ENCODE measurements at places on chromosomes 16 and 17.

DNA sequence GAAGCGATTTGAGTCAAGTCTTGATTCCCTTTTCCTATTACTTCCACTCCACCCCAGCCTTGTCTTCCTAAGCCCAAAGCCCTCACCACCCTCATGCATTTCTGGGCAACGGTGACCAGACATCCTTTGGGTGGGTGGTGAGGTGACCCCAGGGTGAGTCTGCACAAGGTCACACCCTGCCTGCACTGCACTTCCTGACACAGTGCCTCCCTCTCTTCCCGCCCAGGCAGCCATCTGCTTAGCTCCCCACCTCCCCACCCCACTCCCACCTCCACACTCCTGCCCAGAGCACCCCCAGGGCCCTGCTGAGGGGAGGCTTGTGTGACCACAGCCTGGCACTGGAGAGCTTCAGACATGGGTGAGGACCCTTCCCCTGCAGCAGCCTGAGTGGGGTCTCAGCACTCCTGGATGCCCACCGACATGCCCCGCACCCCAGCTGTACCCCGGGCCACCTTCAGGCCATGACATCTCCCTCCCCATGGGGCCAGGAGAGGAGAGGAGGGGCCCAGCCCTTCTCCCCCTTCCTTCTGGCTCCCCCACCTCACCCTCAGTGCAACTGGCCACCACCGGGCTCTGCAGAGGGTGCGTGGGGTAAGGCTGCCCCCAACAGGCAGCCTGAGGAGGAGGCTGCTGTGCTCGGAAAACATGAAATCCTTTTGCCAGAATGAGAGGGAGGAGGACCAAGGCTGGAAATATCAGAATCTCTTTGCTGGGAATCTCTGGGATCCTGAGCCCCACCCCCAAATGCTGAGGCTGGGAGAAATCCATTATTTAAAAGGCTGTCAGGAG lies 68.6 kb downstream of the CCT6B start:
- DNase-seq: no peak
- H3K27ac ChIP-seq: no peak overlapping the region
- no peak overlapping the region for H3K4me3 ChIP-seq
- H3K27me3 ChIP-seq: peaks cover 15% of the 10 kb centered on the region
- H3K4me1 ChIP-seq: no peaks in the 10 kb centered on the region

GRCh38 chr16:89972244-89973234 lies 24.0 kb downstream of the DEF8 start:
- DNase-seq: peak; percentile 92
- peaks cover 14% of the 10 kb centered on the region for H3K36me3 ChIP-seq
- peaks cover 29% of the 10 kb centered on the region for H3K4me1 ChIP-seq
- peak overlapping the region; percentile 99 for H3K4me3 ChIP-seq

GRCh38 chr17:50613007-50613992 lies 21.4 kb upstream of the ABCC3 start:
- H3K36me3 ChIP-seq: no peaks in the 10 kb centered on the region
- H3K4me1 ChIP-seq: peaks cover 6% of the 10 kb centered on the region
- H3K4me3 ChIP-seq: no peak overlapping the region
- peaks cover 6% of the 10 kb centered on the region for H3K27me3 ChIP-seq

DNA sequence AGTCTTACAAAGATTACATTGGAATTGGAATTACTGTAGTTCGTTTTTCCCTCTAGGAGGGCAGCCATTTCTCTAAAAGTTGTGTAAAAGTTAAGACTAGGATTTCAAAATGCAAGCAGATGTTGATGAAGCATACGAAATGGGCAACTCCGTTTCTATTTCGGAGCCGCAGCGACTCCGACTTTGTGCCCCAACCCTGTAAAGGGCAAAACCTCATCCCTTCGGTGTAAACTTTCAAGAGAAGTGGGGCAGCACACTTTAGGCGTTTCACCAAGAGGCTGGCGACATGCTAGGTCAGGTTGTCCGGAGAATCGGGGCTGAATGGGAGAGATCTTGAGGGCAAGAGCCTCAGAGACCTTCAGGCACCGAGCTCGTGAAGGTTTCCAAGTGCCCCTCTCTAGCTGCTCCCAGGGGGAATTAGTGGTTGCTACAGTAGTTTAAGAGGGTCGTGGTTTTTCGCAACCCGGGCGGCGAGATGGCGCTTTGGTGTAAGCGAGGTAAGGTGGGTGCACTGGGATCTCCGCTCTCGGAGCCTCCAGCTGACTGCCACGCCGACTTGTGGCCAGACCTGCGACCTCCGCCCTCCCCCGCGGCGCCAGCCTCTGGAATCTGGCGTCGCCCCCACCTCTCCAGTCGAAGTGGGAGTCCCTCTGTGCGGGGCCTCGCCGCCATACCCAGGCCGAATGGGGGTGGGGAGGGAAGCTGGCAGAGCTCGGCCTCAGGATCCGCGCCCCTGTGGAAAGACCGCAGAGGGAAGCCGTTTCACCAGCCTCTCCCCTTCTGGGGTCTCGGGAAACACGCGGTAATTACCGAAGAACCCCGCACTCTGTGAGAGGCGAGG lies 1.0 kb upstream of the HEXIM2 start:
- H3K4me3 ChIP-seq: peak overlapping the region; percentile 98
- peak overlapping the region; percentile 98 for H3K27ac ChIP-seq
- peaks cover 35% of the 10 kb centered on the region for H3K4me1 ChIP-seq
- H3K36me3 ChIP-seq: peaks cover 15% of the 10 kb centered on the region
- DNase-seq: peak; percentile 54

DNA sequence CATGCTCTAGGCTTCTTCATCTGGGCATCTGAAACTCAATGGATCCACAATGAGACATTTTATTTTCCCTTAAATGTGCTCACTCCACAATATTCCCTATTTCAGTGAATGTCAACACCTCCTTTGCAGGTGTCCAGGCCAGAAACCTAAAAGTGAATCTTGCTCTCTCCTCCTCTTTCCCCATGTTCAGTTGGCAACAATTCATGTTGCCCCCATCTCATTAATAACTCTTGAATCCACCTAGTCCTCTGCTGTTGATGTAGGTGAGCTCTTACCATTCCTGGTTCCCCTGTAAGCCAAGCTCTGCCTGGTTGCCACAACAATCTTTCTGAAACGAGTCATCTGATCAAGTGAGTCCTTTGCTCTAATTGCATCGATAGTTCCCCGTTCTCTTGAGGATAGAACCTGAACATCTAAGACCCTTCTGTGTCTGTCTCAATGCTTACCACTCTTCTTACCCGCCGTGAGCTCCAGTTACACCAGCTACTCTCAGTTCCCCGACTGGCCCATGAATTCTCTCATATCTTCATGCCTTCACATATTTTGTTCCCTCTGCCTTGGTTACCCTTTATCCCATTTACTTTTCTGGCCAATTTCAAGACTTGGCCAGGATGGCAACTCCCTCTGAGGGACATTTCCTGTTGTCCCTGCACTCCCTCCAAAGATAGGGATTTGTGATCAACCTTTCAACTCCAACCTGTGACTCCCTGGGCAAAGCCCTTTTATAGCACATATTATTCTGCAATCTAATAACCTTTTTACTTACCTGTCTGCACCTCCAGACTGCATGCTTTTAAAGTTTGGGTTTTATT lies 35.9 kb downstream of the HLF start:
- no peak for DNase-seq
- H3K27ac ChIP-seq: no peak overlapping the region
- no peak overlapping the region for H3K4me3 ChIP-seq
- no peaks in the 10 kb centered on the region for H3K36me3 ChIP-seq
- H3K27me3 ChIP-seq: peaks cover 6% of the 10 kb centered on the region

DNA sequence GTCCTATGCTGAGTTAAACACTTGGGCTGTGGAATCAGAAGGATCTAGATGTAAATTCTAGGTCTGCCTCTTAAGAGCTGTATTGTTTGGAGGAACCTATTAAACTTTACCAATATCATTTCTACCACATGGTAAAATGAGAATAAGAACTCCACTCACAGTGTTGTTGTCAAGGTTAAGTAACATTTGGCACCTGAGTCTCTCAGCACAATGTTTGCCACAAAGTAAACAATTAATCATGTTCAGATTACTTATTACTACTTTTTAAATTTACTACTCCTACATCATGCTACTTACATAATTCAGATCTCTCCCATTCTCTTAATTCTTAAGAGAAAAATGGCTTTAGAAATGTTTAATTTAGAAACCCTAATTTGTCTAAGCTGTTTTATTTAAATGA lies 305.9 kb downstream of the CA10 start:
- no peaks in the 10 kb centered on the region for H3K36me3 ChIP-seq
- H3K27me3 ChIP-seq: peaks cover 8% of the 10 kb centered on the region
- DNase-seq: no peak
- H3K4me1 ChIP-seq: no peaks in the 10 kb centered on the region
- no peak overlapping the region for H3K27ac ChIP-seq

DNA sequence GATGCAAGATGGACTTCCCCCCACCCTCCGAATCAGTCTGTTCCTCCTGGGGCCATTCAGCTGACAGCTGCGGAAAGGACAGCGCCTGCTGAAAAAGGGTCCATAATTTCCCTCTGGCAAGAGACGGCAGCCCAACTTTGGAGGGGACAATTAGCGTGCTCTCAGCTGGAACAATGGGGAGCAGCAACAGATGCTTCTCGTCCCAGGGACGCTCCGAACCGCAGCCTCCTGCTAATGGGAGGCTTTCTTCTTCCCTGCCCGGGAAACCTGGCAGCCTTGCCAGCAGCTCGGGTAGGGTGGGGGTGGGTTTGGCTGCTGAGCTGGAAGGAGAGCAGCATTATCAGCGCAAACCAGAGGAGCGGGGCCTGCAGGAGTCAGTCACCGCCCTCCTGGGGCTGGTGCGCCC lies 500.0 kb upstream of the SALL1 start:
- H3K27ac ChIP-seq: no peak overlapping the region
- no peaks in the 10 kb centered on the region for H3K36me3 ChIP-seq
- H3K4me3 ChIP-seq: no peak overlapping the region
- H3K27me3 ChIP-seq: no peaks in the 10 kb centered on the region
- DNase-seq: no peak
- H3K4me1 ChIP-seq: no peaks in the 10 kb centered on the region

DNA sequence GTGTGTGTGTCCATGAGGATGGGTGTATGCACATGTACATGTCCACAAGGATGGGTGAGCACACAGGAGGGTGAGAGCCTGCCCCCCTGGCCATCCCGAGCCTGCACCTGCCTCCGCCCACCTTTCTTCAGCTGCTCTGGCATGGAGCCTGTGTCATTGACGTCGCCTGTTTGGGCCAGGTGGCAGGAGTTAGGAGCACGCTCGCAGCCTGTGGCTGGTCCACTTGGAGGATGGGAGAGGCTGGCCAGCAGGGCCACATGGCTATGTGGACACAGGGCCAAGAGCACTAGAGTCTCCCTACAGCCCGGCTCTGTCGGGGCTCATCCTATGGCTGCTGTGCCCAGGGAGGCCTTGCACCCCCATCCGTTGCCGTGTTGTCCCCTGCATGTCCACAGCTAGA lies 21.4 kb downstream of the BAHCC1 start:
- peaks cover 7% of the 10 kb centered on the region for H3K27me3 ChIP-seq
- H3K4me1 ChIP-seq: peaks cover 5% of the 10 kb centered on the region
- no peak overlapping the region for H3K4me3 ChIP-seq
- H3K27ac ChIP-seq: no peak overlapping the region
- no peak for DNase-seq

GRCh38 chr17:58710948-58711552 lies 18.6 kb downstream of the RAD51C start:
- no peak overlapping the region for H3K27ac ChIP-seq
- no peak for DNase-seq
- H3K27me3 ChIP-seq: no peaks in the 10 kb centered on the region
- no peak overlapping the region for H3K4me3 ChIP-seq
- H3K4me1 ChIP-seq: peaks cover 18% of the 10 kb centered on the region

- no peak overlapping the region for H3K27ac ChIP-seq
- H3K4me3 ChIP-seq: no peak overlapping the region
- peaks cover 5% of the 10 kb centered on the region for H3K27me3 ChIP-seq
- H3K36me3 ChIP-seq: no peaks in the 10 kb centered on the region
These were observed 32.2 kb downstream of the BAHCC1 start for GRCh38 chr17:81427173-81428120.

- peaks cover 3% of the 10 kb centered on the region for H3K27me3 ChIP-seq
- H3K4me1 ChIP-seq: peaks cover 20% of the 10 kb centered on the region
- H3K36me3 ChIP-seq: no peaks in the 10 kb centered on the region
- no peak overlapping the region for H3K27ac ChIP-seq
- DNase-seq: no peak
- H3K4me3 ChIP-seq: no peak overlapping the region
These were observed 9.5 kb downstream of the ABCA9 start for GRCh38 chr17:69050999-69051775.

- no peaks in the 10 kb centered on the region for H3K36me3 ChIP-seq
- peaks cover 11% of the 10 kb centered on the region for H3K27me3 ChIP-seq
- no peak for DNase-seq
These were observed 135.5 kb downstream of the IRF8 start for GRCh38 chr16:86034421-86034919.

DNA sequence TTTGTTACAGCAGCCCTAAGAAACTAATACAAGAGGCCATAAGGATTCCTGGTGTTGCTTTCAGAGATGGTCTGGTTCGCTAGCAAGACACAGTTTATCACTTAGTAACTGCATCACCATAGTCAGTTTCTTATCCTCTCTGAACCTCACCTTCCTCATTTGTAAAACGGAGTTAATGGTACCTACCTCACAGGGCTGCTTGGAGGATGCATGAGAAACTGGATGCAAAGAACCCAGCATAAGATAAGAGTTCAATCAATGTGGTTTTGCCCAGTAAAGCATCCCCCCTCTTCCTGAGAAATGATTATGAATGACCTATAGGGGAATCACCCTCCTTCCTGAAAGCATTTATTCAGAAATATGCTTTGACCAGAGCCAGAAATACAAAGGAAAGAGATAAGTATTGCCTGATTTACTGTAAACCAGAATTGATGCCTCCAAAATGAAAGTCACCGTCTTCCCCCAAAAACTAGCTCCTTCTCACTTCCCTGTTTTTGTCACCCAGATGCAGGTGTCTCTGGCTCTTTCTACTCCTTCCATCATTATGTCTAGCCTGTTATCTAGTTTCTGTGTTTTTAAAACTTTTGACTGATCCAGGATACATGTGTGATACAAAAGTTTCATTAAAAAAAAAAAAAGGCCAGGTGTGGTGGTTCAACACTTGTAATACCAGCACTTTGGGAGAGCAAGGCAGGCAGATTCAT lies 2.8 kb upstream of the TEFM start:
- no peak overlapping the region for H3K27ac ChIP-seq
- DNase-seq: no peak
- H3K36me3 ChIP-seq: peaks cover 5% of the 10 kb centered on the region
- peak overlapping the region; percentile 57 for H3K4me3 ChIP-seq

- peaks cover 46% of the 10 kb centered on the region for H3K36me3 ChIP-seq
- no peak for DNase-seq
- no peak overlapping the region for H3K27ac ChIP-seq
- H3K4me1 ChIP-seq: peaks cover 3% of the 10 kb centered on the region
- H3K4me3 ChIP-seq: no peak overlapping the region
These were observed 10.0 kb upstream of the PHLPP2 start for GRCh38 chr16:71734511-71734910.

DNA sequence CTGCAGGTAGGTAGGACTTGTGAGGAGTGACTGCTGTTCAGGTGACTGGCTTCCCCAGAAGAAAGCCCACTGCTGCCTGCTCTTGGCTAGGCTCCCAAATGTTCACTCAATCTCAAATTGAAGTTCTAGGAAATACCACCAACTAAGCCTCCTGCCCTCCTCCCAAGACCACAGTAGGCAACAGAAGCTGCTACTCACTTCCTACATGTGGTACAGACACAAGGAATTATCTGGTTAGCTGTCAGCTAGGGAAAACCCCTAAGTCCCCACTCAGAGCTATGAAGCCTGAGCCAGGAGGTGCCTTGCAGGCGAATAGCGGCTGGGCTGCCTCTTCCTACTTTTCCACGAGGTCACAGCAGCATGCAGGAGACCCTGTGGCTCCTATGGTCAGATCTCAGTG lies 4.9 kb downstream of the FBXO39 start:
- peaks cover 33% of the 10 kb centered on the region for H3K36me3 ChIP-seq
- no peak overlapping the region for H3K4me3 ChIP-seq
- no peak for DNase-seq
- H3K27me3 ChIP-seq: peaks cover 3% of the 10 kb centered on the region

Data from activated T-helper 1 cell treated with anti-CD3 and anti-CD28 coated beads, Interleukin-12 subunit alpha, Interleukin-12 subunit beta, Interleukin-2, Interleukin-4 antibody, amounts not matched to agents 30 ng/mL and 10 ng/mL and 1 ng/mL, durations not matched to agents 14 hours and 24 hours and 36 hours (primary cell).